ENCODE measurements at places on chromosomes 5 and 9. TPM values are rescaled to one million over a fixed set of nuclear protein-coding genes. Genes with fewer than 3 reads are reported as not detected.

ENTPD2 gene
- total RNA-seq = 0.34 TPM

TESK1 gene
- 41.6 TPM for total RNA-seq

PTGES gene
- not detected for total RNA-seq

PCDHA2 gene
- not detected for total RNA-seq

CCL27 gene
- total RNA-seq = not detected

CBY3 gene
- total RNA-seq = not detected

TRIM36 gene
- total RNA-seq = 0.13 TPM

CAMK4 gene
- 82.7 TPM for total RNA-seq

- no peak for DNase-seq
- no peaks in the 10 kb centered on the region for H3K36me3 ChIP-seq
- no peak overlapping the region for H3K4me3 ChIP-seq
- no peaks in the 10 kb centered on the region for H3K4me1 ChIP-seq
- no peaks in the 10 kb centered on the region for H3K27me3 ChIP-seq
- H3K27ac ChIP-seq = no peak overlapping the region
Measured at GRCh38 chr5:156042726-156043125, 284.2 kb upstream of the SGCD start.

GRCh38 chr5:113270086-113270485, 164.7 kb downstream of the TSSK1B start:
- no peak for DNase-seq
- H3K4me3 ChIP-seq = no peak overlapping the region
- H3K4me1 ChIP-seq = peaks cover 23% of the 10 kb centered on the region
- H3K36me3 ChIP-seq = no peaks in the 10 kb centered on the region

GRCh38 chr5:77636641-77637169, 1.8 kb downstream of the OTP start:
- DNase-seq = no peak
- peaks cover 16% of the 10 kb centered on the region for H3K4me1 ChIP-seq
- H3K27ac ChIP-seq = no peak overlapping the region
- H3K27me3 ChIP-seq = peaks cover 69% of the 10 kb centered on the region

DNA sequence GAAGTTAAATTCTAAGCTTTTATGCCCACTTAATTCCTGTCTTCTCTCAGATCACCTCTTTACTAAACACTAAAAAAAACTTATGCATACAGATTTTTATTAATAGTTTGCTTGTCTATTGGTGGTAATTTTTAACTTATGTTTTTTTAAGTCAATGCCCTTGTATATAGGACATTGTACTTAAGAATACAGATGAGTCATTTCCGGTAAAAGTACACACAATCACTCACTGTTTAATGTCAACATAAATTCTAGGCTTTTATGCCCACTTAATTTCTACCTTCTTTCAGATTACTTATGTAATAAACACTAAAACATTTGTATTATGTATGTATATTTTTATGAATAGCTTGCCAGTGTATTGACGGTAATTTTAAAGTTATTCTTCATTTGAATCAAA, 872.8 kb upstream of the CDH9 start:
- H3K27ac ChIP-seq = no peak overlapping the region
- no peak overlapping the region for H3K4me3 ChIP-seq
- H3K27me3 ChIP-seq = no peaks in the 10 kb centered on the region

GRCh38 chr9:36961561-36962325, 72.3 kb downstream of the PAX5 start:
- H3K4me1 ChIP-seq = no peaks in the 10 kb centered on the region
- no peak overlapping the region for H3K4me3 ChIP-seq
- no peaks in the 10 kb centered on the region for H3K36me3 ChIP-seq
- H3K27ac ChIP-seq = no peak overlapping the region
- peaks cover 11% of the 10 kb centered on the region for H3K27me3 ChIP-seq
- DNase-seq = no peak

DNA sequence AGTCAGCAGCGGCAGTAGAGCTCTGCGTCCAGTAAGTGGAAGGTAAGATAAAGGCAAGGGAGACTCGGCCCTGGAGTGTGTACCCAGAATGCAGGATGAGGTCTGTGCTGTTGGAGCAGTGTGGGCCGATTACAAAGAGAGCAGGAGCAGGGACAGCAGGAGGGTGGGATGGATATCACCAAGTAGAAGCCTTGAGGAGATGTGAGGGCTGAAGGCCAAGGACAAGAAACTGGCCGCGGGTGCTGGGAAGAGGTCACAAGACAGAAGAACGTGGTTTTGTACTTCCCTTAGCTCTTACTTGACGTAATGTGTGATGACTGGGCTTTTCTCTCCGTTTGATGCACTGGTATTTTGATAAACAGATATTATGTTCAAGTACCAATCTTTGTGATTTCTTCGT, 43.7 kb downstream of the OR2V1 start:
- no peaks in the 10 kb centered on the region for H3K36me3 ChIP-seq
- H3K4me3 ChIP-seq = no peak overlapping the region
- no peak overlapping the region for H3K27ac ChIP-seq
- H3K27me3 ChIP-seq = peaks cover 39% of the 10 kb centered on the region
- no peak for DNase-seq
- H3K4me1 ChIP-seq = no peaks in the 10 kb centered on the region

DNA sequence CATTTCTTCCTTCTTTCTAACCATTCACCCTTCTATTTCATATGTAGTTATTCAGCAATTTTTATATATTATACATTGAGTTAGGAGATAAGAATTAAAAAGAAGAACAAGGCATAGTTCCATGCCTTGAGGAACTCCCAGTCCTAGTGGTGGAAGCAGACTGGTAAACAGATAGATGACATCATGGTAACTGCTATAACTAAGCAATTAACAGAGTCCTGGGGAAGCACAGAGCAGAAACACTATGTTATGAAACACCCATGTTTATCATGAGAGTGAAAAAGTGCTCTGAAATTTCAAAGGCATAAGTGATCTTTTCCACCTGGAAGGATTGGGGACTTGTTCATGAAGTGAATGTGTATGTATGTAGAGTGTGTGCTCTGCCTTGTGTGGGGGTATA, 14.6 kb downstream of the PAPPA start:
- no peaks in the 10 kb centered on the region for H3K36me3 ChIP-seq
- no peaks in the 10 kb centered on the region for H3K4me1 ChIP-seq
- no peaks in the 10 kb centered on the region for H3K27me3 ChIP-seq

DNA sequence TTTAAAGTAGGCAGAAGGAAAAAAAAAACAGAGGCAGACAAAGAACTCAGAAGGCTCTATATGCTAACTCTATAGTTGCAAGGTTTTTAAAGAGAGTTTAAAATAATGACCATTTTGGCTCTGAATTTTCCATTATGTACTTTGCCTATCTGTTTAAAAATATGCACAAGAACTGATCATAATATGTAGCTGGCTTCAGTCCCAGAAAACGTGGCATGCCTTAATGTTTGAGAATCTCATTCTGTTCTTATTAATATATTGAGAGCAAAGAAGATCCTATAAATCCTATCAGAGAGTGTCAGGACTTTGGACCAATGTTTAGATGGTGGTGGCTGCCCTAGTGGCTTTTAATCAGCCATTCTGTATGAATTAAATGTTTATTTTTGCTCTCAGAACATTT, 121.5 kb downstream of the JMY start:
- no peaks in the 10 kb centered on the region for H3K4me1 ChIP-seq
- H3K27ac ChIP-seq = no peak overlapping the region
- H3K36me3 ChIP-seq = no peaks in the 10 kb centered on the region
- DNase-seq = no peak
- H3K27me3 ChIP-seq = no peaks in the 10 kb centered on the region

Data from activated CD8-positive, alpha-beta T cell treated with anti-CD3 and anti-CD28 coated beads, Interleukin-2, amount 10 ng/mL, durations not matched to agents 7 days and 5 days (primary cell).